ENCODE measurements at places on chromosomes 12 and 14.
A peak's percentile ranks its signal among the peaks of the same experiment; 100 is the strongest.

- no peak for DNase-seq
Observed at GRCh38 chr12:122964439-122965257, 1.6 kb downstream of the ABCB9 start.

- DNase-seq, result no peak
Observed at GRCh38 chr12:105843986-105844760, 294.6 kb downstream of the NUAK1 start.

GRCh38 chr14:68668028-68668427 lies 124.8 kb downstream of the ZFP36L1 start:
- no peak for DNase-seq

DNA sequence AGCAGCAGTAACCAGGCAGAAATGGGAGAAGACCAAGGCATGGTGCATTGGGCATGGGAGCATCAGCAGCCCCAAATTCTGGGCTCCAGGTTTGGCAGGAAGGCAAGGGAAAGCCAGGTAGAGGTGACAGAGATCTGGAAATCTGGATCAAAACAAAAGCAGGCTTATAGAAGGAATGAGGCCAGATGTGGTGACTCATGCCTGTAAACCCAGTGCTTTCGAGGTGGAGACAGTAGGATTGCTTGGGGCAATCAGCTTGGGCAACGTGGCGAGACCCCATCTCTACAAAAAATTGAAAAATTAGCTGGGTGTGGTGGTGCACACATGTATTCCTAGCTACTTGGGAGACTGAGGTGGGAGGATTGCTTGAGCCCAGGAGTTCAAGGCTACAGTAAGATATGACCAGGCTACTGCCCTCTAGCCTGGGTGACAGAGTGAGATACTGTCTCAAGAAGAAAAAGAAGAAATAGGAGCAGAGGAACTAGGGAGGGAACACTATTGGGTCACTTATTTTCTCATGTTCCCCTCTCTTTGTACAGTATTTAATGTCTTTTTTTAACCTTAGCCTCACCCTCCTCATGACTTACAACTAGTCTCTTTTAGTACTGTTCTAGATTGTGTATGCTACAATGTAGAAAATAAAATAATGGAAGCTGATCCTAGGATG lies 25.1 kb downstream of the SLC4A8 start:
- DNase-seq, result peak; percentile 69

GRCh38 chr12:91155990-91156389 lies 26.6 kb downstream of the DCN start:
- DNase-seq, result no peak

- DNase-seq, result peak; percentile 35
Observed at GRCh38 chr12:25286837-25287236, 36.1 kb upstream of the KRAS start.

- peak; percentile 13 for DNase-seq
Observed at GRCh38 chr12:31991815-31992214, 32.6 kb downstream of the RESF1 start.

- no peak for DNase-seq
Observed at GRCh38 chr14:104673481-104673880, 15.9 kb upstream of the INF2 start.

DNA sequence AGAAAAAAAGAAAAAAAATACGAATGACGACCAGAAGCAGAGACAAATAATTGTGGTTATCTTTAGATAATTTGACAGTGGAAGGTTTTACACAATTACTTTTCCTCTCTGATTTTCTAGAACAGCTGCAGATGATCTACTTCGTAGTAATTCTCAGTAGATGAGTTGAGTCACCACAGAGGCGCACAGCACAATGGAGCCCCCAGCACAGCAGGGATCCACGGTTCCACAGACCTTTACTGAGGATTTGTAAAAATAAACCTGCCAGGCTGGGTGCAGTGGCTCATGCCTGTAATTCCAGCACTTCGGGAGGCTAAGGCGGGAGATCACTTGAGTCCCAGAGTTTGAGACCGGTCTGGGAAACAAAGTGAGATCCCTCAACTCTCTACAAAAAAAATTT lies 29.3 kb downstream of the AMN start:
- no peak for DNase-seq

DNA sequence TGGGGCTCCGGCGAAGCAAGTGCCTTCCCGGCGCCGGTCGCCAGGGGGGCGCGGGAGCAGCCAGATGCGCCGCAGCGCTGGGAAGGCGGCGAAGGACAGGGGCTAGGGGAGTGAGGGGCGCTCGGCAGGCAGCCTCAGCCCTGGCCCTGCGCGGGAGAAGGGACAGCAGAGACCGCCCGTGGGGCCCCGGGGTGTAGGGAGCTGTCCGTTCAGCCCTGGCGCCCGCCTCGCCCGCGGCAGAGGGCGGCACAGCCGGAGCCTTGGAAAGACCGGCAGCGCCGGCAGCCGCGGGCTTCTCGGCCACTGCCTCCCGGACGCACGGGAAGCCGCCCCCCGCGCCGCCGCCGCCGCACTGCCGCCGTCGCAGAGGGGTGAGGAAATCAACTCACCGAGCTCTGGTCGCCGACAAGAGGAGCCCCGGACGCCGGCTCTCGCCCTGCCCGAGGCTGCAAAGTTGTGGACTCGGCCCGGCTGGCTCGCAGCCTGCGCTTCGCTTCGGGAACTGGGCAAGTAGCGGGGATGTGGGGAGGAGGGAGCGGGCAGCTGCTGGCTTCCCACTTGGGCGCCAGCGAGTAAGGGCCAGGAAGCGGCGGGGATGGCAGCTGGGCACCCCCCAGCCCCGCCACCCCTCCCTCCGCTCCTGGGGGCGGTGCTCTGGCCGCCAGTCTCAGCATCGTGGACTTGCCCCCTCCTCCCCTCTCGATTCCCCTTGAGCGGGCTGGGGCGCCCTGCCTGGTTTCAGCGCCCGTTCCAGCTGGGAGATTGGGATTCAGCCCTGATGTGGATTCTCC lies at the start of gene ZDHHC22:
ZDHHC22 (minus strand) TSS at position 578 of the 791 bp plus-strand sequence. CDS start 2,053 bp downstream, outside the sequence.
- DNase-seq, result peak; percentile 49

DNA sequence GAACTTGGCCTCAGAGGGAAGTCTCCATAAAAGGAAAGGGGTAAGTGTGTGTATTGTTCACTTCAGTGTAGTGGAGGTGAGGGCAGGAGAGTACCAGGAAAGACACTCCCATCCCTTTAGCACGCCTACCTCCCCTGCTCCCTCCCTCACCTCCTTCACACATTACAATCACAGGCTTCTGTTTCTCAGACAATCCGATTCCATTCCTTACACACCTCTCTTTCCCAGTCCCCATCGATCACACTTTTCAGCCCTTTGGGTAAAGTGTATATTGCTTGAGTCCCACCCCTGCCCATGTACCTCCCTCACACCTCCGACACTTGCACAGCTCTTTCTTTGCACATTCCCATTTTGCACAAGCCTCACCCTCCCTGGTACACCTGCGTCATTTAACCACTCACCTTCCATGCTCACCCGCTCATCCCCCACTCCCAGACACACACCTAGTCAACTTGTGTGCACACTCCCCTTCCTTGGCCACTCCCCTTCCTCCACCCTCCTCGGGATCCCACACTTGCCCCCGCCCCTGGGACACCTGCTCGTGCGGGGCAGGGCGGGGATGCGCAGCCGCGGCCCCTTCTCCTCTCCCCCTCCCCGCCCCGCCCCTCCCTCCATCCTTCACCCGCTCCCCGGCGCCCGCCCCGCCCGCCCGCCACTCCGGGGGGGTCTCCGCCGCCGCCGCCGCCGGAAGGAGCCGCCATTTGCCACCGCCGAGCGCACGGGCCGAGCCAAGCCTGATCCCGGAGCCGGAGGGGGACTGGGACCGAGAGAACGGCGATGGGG lies at the start of gene MARCHF9:
MARCHF9 (plus strand) TSS at position 693 of the 783 bp plus-strand sequence. CDS start 426 bp downstream, outside the sequence.
- DNase-seq, result peak; percentile 86

DNA sequence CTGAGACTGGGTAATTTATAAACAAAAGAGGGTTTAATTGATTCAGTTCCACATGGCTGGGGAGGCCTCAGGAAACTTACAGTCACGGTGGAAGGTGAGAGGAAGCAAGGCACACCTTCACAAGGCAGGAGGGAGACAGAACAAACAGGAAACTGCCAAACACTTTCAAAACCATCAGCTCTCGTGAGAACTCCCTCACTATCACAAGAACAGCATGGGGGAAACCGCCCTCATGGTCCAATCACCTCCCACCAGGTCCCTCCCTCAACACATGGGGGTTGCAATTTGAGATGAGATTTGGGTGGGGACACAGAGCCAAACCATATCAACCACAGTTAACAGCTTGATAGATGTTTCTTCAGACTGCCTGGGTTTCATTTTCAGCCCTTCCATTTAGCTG lies 6.2 kb upstream of the GNPNAT1 start:
- no peak for DNase-seq

DNA sequence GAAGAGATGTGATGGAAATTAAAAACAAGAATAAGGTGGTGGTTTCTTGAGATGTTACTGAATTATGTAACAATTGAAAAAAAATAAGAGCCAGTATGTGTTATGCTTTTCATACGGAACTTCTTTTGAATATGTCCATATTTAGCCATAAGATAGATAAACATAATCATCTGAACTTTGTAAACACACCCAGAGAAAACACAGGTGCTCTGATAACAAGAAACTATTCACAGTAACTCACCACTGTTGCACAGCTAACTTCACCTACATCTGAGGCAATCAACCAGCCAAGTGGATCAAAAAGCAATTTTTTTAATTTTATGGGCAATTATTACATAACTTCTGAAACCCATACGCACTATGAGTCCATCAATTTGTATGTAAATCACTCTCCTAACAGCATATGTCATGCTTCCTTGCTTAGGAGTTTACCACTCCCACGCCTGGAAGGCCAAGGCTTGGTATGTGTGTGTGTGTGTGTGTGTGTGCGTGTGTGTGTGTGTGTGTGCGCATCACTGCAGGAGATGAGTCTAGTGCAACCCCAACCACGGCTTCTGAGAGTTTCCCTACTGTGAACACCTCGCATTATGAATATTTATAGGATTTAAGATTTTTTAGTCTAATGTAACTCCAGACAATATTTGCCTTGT lies 443.4 kb downstream of the BCAT1 start:
- no peak for DNase-seq

GRCh38 chr12:46839232-46839631 lies 13.4 kb upstream of the SLC38A4 start:
- no peak for DNase-seq

- DNase-seq, result peak; percentile 41
Observed at GRCh38 chr12:2960390-2960956, 1.3 kb downstream of the TEAD4 start.

DNA sequence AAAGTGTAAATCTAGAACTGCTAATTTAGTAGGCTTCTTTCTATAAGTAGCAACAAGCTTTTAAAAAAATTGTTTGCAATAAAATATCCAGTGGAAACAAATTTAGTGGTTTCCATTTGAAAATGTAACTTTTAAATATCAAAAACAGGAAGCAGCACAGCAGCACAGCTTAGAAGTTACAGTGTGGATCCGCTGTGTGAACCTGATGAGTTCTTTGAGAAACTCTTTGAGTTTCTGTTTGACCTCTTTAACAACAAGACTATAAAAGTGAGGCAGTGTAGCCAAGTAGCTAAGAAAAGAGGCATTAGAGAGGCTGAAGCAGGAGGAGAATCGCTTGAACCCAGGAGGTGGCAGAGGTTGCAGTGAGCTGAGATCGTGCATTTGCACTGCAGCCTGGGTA lies 178.3 kb downstream of the NAV3 start:
- DNase-seq, result no peak

DNA sequence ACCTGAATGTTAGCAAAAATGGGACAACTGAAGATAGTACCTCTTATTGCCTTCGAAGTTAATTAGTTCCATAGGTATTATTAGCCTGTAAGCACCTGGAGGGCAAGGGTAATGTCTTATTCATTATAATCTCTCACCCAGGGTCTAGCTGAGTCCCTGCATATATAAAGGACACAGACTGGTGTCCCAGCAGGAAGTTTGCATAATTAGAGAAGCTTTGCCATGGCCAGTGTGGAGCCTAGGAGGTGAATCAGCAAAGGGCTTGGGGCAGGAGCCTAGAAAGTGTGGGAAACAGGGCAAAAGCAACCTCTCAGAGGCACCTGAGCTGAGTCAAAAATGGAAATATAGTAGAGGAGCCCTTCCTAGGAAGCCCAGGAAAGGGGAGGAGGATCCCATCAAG lies 120.4 kb downstream of the NEDD1 start:
- no peak for DNase-seq

GRCh38 chr14:55976219-55976618 lies 142.0 kb upstream of the PELI2 start:
- peak; percentile 37 for DNase-seq

GRCh38 chr12:11556682-11557081 lies 92.8 kb upstream of the ETV6 start:
- DNase-seq, result no peak

DNA sequence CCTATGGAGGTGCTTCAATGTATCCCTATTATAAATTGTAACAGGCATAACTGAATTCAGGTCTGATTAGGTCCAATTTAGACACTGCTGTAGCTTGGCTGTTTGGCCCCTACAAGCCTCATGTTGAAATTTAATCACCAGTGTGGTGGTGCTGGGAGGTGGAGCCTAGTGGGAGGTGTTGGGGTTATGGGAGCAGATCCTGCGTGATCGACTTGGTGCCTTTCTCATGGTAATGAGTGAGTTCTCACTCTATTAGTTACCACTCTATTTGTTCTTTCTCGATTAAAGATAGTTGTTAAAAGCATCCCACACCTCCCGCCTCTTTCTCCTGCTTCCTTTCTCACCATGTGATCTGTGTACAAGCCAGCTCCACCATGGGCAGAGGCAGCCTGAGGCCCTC lies 122.1 kb downstream of the FOXA1 start:
- no peak for DNase-seq

DNA sequence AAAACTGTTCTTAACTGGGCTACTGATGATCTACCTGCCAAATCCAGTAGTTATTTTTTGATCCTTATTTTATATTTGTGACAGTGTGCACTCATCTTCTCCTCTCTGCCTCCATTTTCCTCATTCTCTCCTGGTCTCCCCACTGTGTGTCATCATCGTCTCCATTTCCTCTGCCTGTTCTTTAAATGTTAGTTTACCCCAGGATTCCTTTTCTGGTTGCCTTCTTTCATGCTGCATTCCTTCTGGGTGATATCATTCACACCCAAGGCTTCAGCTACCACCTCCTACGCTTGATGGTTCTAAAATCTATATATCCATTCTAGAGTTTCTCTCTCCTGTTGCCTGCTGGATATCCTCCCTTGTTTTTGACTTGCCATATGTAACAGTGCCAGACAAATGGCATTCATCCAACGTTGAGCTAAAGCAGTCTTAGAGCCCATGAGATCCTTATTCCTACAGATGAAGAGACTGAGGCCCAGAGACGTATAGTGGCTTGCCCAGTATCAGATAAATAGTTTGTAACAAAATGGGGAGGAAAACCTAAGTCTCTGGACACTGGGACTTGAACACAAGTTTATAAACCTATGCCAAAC lies 109.5 kb downstream of the DIP2B start:
- no peak for DNase-seq

DNA sequence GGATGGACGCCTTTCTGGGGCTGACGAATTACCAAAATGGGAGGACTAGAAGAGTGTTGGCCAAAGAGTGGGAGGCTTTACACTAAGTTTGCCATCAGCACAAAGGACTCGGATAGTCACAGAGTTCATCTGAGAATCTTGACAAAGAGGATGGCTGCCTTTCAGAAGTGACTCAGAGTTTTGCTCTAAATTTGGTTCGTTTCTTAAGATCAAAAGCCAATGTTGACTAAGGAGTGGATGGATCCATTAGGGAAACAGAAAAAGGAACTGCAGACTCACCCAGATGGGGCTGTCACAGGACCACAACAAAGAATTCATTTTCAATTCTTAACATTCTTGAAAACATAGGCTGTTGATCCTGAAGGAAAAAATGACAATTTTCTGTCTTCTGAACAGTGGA lies 81.3 kb upstream of the DUSP6 start:
- DNase-seq, result no peak

GRCh38 chr12:116343331-116343884 lies 65.9 kb upstream of the MED13L start:
- DNase-seq, result no peak

GRCh38 chr12:8947737-8948136 lies 1.7 kb downstream of the M6PR start:
- no peak for DNase-seq
